SJSA1 (cell line): ENCODE measurements at places on chromosomes 6 and 20. TPM values are rescaled to one million over a fixed set of nuclear protein-coding genes. Genes with fewer than 3 reads are reported as not detected.

- DNase-seq, result no peak
These were observed 5.2 kb upstream of the BTN2A2 start for GRCh38 chr6:26377719-26378118.

The GPR63 gene
- total RNA-seq, result 0.44 and 1.4 TPM in 2 replicates

DNA sequence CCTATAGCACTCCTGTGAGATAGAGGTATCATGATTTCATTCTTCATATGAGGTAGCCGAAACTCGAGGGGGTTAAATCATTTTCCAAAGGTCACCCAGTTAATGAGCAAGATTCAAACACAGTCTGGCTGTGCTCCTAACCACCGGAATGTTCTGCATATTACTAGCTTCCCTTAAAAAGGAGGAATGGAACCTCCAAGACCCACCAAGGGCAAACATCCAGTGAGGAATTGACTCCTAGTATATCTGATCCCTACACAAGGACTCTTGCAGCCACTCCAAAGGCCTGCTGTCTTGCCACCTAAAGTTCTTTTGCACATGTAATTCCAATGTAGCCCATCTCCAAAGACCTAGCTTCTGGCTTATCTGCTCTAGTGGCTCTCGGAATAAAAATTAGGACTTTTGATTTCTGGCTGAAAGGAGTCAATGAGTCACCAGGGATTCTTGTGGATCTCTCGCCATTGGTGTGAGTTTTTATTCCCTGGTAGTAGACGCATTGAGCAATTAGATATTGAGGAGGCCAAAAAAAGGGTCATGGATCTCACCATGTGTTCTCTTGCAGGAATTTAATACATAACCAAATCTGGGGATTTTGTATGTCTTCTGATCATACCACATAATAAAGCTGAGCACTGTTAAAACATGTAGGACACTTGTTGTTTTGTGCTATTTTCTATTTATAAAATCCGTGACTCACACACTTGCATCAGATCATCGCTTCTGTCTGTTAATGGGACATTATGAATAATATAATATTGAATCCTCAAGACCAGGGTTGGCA lies 9.1 kb downstream of the BCAS1 start:
- no peak for DNase-seq

GRCh38 chr6:55069132-55069781 lies 105.1 kb upstream of the HCRTR2 start:
- no peak for DNase-seq

The SYNDIG1 gene
- not detected in 2 replicates for total RNA-seq

- no peak for DNase-seq
These were observed 24.2 kb downstream of the NAPB start for GRCh38 chr20:23396950-23397627.
